NK-92 treated with Interleukin-12 subunit alpha and Interleukin-12 subunit beta, amount 100 ng/mL, for 24 hours (cell line): ENCODE measurements at places on chromosomes 2 and 18.

GRCh38 chr2:65939687-65940086 lies 495.2 kb upstream of the MEIS1 start:
- DNase-seq = no peak

DNA sequence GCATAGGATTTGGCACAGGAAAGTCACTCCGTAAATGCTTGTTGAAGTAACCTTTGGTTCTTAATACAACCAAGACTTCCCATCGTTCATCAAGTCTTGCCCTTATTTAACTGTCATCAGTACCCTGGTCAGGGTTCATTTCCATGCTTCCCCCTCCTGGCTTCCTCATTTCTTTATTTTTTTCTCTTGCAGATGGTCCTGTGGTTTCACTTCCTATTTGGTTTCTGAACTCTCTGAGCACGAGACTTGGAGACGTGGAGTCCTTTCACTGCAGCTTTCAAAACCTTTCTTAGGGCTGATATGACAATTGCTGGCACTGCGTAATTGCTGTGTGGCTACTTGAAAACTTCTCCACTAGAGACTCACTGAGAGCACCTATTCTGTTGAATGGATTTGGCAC lies 59.9 kb upstream of the PID1 start:
- DNase-seq = no peak

GRCh38 chr18:11183637-11184036 lies 34.3 kb upstream of the PIEZO2 start:
- DNase-seq = no peak

GRCh38 chr2:238124488-238125126 lies 13.9 kb upstream of the KLHL30 start:
- DNase-seq = no peak

DNA sequence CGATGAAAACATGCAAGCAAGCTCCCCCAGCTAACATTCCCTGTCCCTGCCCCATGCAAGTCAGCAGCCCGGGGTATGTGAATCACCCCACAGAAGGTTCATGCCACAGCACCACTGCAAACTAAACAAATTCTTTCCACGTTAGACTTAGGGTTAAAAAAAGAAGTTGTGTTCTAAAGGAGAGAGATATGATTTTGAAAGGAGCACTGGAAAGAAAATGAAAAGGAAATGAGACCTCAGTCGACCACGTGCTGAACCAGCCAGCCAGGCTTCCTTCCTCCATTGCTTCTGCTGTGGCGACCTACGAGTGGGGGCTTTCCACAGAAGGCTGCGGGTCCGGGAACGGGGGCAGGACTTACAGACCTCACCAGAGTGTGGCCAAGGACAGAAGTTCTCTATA lies 52.0 kb downstream of the ARL4C start:
- DNase-seq = peak; percentile 39

DNA sequence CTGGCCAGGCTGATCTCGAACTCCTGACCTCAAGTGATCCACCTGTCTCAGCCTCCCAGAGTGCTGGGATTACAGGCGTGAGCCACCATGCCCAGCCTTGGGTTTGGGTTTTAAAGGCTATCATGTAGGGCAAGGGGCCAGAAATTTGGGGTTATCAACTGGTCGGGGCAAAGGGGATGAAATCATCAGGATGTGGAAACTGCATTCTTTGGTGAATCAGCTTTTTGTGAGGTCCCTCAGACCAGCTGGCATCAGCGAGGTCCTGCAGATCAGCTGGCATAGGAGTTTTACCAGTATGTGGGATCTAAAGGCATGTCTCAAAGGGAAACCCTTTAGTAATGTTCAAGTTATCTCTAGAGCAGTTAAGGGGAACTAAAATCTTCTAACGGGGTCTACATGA lies 6.4 kb upstream of the GEMIN6 start:
- DNase-seq = no peak

DNA sequence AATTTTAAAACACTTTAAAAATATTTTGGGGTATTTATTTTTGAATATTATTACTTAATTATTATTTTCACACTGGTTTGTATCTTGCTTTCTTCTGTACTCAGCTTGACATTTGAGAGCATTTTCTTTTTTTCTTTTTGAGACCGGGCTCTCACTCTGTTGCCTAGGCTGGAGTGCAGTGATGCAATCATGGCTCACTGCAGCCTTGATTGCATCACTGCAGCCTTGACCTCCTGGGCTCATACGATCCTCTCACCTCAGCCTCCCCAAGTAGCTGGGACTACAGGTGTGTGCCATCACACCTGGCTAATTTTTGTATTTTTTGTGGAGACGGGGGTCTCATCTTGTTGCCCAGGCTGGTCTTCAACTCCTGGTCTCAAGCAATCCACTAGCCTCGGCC lies 79.9 kb upstream of the DLX2 start:
- no peak for DNase-seq

DNA sequence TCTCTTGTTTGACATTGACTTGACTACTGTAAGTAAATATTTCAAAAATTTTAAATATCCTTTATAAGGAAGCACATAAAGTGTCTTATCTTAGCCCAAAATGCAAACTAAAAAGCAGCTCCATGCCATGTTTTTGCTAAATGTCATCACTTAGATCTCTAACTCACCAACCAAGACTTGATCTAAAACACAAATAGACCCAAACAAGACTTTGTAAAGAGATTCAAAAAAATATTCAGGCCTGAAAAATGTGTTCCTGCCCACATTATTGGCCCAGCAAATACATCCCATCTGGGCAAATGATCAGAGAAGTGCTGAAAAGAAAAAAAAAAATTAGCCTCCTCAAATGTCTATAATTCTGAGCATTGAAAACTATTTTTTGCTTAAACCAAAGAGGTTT lies 187.6 kb downstream of the MREG start:
- no peak for DNase-seq

- no peak for DNase-seq
Measured at GRCh38 chr18:12079491-12080237, 14.0 kb upstream of the ANKRD62 start.

- DNase-seq = no peak
Measured at GRCh38 chr2:56077359-56077915, 106.4 kb upstream of the CCDC85A start.

- DNase-seq = no peak
Measured at GRCh38 chr2:159850789-159851188, 52.8 kb upstream of the CD302 start.

- DNase-seq = no peak
Measured at GRCh38 chr2:113324684-113325160, 46.0 kb upstream of the PAX8 start.

GRCh38 chr18:59459369-59460071 lies 100.5 kb upstream of the LMAN1 start:
- DNase-seq = no peak

GRCh38 chr2:48674933-48675332 lies 57.3 kb downstream of the GTF2A1L start:
- no peak for DNase-seq

GRCh38 chr2:191038241-191038725 lies 24.3 kb upstream of the STAT1 start:
- DNase-seq = peak; percentile 45

DNA sequence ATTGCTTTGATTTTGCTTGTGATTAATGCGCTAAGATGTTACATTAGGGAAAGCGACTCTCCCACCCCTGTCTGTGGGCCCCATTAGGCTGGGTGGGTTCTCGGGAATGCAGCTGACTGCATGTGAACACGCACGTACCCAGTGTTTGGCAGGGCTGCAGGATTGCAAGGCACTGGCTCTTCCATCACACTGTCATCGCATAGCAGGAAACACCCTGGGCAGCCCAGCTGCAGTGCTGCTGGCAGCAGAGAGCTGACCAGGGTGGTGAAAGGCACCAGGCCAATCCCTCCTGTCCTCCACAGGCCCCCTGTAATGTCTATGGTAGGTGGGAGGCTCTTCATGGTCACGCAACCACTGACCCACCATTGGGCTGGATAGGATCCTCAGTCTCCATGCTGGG lies 34.4 kb upstream of the FZD7 start:
- DNase-seq = no peak

DNA sequence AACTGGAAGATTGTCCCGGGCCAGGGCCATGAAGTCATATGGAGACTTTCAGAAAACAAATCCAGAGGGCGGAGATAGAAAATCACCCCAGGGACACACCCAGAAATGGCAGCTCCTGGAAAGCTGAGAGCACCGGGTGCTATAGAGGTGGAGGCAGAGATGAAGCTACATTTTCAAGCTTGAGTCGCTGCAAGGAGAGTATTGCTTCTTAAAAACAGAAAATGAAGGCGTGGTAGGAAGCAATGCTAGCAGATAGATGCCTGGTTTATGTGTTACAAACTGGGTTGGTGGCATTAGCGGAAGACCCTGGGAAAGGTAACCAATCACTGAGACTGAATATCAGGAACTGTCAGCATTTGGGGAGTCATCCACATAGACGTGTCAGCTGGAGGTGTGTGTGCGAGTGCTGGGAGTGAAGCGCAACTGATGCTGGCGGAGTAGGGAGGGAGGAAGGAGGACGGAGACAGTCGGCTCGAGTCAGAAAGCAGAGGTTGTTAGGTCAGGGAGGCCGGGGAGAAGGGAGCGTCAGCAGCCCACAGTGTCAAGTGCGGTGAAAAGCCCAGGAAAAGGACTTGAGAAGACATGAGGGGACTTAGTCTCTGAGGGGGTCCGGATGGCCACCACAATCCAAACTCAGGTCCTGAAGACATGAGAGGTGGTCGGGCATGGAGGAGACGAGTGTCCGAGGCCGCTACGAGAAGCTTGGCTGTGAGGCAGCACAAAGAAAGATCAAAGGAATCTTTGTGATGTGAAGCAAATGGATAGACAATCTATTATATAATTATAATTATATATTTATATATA lies 45.4 kb downstream of the C18orf63 start:
- DNase-seq = no peak

- no peak for DNase-seq
Measured at GRCh38 chr2:239654266-239654665, 253.4 kb upstream of the HDAC4 start.

DNA sequence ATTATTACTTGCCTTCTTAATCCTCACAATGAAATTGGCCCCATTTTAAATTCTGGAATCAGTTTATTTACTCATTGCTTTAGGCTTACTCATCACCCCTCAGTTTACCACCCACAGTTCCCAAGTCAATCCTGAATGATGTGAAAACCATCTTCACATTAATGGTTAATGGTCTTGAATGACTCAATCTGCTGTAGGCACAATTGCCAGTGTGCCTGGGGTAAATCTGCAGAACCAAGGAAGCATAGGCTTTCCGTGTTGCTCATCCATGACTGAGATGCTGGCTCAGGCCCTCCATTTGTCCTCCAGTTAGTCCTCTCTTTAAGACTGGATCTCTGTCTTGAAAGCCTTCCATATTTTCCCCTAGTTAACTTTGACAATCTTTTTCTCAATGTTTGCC lies 164.5 kb downstream of the PMAIP1 start:
- no peak for DNase-seq

- no peak for DNase-seq
Measured at GRCh38 chr2:109614715-109615636, 812 bp downstream of the SOWAHC start.

GRCh38 chr18:9989481-9989880 lies 75.7 kb downstream of the VAPA start:
- DNase-seq = no peak

- DNase-seq = peak; percentile 58
Measured at GRCh38 chr2:43224131-43224570, 2.3 kb downstream of the ZFP36L2 start.

DNA sequence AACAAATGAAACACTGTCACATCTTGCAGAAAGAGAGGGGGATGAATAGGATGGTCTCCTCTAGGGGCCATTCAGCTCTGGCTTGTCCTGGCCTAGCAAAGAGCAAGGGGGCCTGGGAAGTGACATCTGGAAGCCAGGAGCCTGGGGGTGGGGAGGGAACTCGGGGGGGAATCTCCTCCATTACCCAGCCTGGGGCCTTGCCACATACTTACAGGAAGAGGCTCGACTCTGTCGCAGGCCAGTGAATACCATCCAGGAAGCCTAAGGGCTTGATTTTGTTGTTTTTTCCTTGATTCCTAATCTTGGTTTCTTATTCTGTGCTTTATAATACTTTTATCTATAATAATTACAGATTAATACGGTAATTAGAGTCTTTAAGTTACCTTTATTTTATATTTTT lies 797.5 kb upstream of the ID2 start:
- DNase-seq = no peak

GRCh38 chr2:103132536-103133217 lies 370.8 kb downstream of the TMEM182 start:
- DNase-seq = peak; percentile 66

GRCh38 chr18:37471637-37472036 lies 94.0 kb downstream of the CELF4 start:
- no peak for DNase-seq

DNA sequence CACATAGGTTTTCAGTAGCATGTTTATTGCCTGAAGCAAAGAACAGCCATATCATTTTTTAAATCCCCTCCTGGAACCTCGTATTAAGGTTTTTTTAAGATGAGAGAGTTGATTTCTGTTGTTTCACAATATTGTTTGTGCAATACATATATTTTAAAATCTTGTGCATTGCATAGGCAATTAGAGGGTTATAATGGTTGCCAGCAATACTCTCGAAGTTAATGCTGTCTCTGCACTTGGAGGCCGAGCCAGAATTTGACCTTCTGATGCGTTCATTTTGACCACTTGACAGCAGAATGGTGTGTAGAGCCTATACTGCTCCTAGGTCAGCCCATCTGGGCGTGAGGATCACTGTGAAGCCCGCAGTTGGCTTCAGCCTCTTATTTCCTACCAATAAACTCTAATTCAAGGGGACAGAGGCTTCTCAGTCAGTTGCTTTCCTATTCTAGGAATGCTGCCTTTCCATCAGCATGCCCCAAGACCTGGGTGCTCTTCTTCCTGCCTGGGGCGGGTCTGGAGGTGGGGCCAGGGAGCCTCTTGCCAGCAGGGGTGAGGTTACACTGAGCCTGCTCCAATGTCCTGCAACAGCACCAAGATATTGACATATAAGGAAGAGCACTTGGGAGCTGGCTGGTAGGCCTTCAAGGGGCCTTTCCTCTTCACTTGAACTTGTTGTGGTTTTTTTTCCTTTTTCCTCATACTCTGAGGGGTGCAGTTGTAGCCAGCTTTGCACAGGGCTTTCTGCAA lies 91.4 kb upstream of the BCL2L11 start:
- no peak for DNase-seq

DNA sequence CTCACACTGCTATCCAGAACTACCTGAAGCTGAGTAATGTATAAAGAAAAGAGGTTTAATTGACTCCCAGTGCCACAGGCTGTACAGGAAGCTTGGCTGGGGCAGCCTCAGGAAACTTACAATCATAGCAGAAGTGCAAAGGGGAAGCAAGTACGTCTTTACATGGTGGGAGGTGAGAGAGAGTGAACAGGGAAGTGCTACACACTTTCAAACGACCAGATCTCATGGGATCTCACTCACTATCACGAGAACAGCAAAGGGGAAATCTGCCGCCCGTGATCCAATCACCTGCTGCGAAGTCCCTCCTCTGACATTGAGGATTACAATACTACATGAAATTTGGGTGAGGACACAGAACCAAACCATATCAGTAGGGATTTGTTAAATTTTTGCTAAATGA lies 150.4 kb upstream of the NXPH2 start:
- DNase-seq = no peak

GRCh38 chr2:10344105-10345066 lies 41.7 kb downstream of the HPCAL1 start:
- DNase-seq = no peak

- DNase-seq = no peak
Measured at GRCh38 chr2:27723372-27724144, 48.0 kb upstream of the MRPL33 start.
